Spleen (tissue), 13 donors: ENCODE measurements at places on chromosomes 5 and 9.

- H3K4me1 ChIP-seq, result no peaks in the 10 kb centered on the region
- H3K27me3 ChIP-seq, result no peaks in the 10 kb centered on the region
- no peak for DNase-seq
- H3K27ac ChIP-seq, result peak overlapping the region; percentile 46
- H3K4me3 ChIP-seq, result no peak overlapping the region
- peaks cover 8% of the 10 kb centered on the region for H3K36me3 ChIP-seq
Observed at GRCh38 chr9:125460883-125461635, 199.4 kb downstream of the GAPVD1 start.

GRCh38 chr5:14777187-14777586 is 94.4 kb downstream of the ANKH start:
- no peak overlapping the region for H3K4me3 ChIP-seq
- no peaks in the 10 kb centered on the region for H3K27me3 ChIP-seq
- H3K36me3 ChIP-seq, result no peaks in the 10 kb centered on the region
- no peak for DNase-seq

DNA sequence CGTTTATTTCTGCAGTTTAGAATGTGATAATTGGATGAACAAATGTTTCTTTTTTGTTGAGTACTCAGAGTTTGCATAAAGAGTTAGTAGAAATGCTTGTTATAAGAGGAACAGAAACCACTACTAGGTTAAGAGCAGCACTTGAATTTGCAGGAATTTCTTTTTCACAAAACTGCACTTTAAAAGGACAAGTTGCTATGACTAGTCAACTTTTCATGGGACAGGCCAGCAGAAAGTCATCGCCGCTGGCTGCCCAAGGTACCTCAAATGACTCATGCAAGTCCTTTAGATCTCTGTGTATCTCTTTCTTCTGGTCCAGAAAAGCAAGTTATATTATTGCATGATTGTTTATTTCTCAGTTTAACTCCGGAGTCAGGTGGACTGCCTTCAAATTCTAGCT is 97.3 kb upstream of the HMHB1 start:
- no peaks in the 10 kb centered on the region for H3K4me1 ChIP-seq
- no peak for DNase-seq
- H3K36me3 ChIP-seq, result no peaks in the 10 kb centered on the region
- H3K27me3 ChIP-seq, result no peaks in the 10 kb centered on the region

- no peak overlapping the region for H3K27ac ChIP-seq
- no peaks in the 10 kb centered on the region for H3K27me3 ChIP-seq
- no peaks in the 10 kb centered on the region for H3K36me3 ChIP-seq
- DNase-seq, result no peak
- peaks cover 26% of the 10 kb centered on the region for H3K4me1 ChIP-seq
Observed at GRCh38 chr5:33363537-33363936, 77.2 kb upstream of the TARS1 start.

DNA sequence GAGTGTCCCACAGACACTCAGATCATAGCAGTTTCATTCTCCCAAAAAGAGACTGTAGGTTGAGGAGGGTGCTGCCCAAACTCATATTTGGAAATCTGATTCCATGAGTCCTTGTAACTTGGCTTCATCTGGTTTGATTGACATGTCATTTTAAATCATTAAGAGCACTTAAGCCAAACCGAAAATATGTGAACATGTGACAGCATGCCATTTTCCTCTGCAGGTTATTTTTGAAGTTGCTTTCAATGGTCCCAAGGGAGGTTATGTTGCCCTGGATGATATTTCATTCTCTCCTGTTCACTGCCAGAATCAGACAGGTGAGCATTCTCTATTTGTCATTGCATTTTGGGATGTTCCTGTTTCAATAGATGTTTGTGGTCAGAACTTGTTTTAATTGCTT is 87.6 kb downstream of the MAMDC2 start:
- H3K27ac ChIP-seq, result no peak overlapping the region
- no peaks in the 10 kb centered on the region for H3K27me3 ChIP-seq
- no peak for DNase-seq
- no peak overlapping the region for H3K4me3 ChIP-seq
- no peaks in the 10 kb centered on the region for H3K36me3 ChIP-seq

DNA sequence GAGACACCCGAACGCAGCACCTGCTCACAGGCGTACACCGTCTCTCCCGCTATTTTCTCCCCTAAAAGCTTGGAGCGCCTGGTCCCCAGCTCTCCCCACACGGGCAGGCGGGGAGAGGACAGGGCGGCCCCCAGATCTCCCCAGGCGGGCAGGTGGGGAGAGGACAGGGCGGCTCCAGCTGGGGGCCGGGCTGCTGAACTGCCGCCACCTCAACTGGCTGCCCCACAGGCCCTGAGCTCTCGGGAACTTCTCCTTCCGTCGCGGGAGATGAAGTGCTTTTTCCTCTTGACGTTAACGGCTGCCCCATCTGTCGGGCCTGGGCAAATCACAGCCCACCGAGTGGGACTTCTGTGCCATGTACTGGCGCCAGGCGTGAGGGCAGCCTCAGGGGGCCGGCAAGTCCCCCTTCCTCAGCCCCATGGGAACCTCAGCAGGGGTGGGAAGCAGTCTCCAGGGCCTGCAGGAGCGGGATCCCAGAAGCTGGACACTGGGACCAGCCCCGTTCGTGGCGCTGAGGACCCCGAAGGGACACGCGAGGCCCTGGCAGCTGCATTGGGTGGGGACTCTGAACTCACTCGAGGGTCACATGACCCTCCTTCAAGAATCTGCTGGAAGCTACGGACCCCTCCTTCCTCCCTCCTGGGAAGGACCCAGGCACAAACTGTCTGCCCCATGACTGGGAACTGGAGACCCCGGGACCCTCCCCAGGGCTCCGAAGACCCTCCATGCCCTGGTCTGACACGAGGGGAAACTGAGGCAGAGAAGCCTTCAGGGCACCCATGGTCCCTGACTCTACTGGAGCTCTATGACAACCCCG is 5.7 kb upstream of the EGFL7 start:
- no peak overlapping the region for H3K4me3 ChIP-seq
- peak overlapping the region; percentile 88 for H3K27ac ChIP-seq
- DNase-seq, result peak; percentile 82
- peaks cover 85% of the 10 kb centered on the region for H3K27me3 ChIP-seq

DNA sequence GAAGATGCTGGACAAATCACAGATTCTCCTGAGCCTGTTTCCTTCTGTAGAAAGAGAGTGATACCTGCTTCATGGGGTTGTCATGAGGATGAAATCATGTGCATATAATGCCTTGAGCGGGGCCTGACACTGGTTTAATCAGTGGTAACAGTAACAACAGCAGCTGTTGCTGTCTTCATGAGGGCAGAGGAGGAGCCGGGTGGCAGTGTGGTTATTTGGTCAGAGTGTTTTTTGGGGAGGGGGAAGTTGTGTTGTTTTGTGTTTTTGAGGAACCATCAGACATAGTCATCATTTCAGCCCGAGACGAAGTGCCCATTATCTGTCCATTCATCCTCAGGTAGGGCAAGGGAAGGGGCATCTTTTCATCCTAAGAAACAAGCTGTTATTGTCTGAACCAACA is 44.0 kb downstream of the NEURL1B start:
- H3K36me3 ChIP-seq, result no peaks in the 10 kb centered on the region
- H3K4me1 ChIP-seq, result peaks cover 12% of the 10 kb centered on the region
- H3K27ac ChIP-seq, result no peak overlapping the region
- no peak overlapping the region for H3K4me3 ChIP-seq
- H3K27me3 ChIP-seq, result peaks cover 11% of the 10 kb centered on the region

DNA sequence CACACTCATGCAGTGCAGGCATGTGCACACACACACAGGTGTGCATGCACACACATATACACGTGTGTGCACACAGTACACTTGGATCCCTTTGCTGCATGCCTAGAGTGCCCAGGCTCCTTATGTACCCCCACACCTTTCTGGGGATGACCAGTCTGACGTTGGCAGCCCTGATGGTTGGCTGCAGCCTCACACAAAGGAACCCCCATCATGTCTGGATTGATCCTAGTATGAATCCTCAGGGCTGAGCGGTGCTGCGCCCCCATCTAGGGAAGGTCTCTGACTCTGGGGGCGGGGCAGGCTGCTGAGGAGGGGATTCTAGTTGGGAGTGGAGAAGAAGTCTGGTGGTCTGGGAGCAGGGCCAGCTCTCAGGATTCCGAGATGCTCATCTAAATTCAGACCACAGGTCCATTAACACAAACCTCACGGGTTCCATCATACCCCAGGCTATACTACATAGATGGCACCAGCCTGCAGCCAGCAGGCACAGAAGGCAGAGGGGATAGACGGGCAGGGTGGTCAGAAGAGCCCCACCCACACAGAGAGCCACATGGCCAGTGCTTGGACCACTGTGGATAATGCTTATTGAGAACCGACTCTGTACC is 50.5 kb upstream of the OLFM1 start:
- H3K27me3 ChIP-seq, result no peaks in the 10 kb centered on the region
- no peaks in the 10 kb centered on the region for H3K4me1 ChIP-seq
- DNase-seq, result peak; percentile 56
- no peaks in the 10 kb centered on the region for H3K36me3 ChIP-seq

- no peak overlapping the region for H3K4me3 ChIP-seq
- DNase-seq, result no peak
- H3K27me3 ChIP-seq, result no peaks in the 10 kb centered on the region
- H3K4me1 ChIP-seq, result peaks cover 9% of the 10 kb centered on the region
- H3K27ac ChIP-seq, result peak overlapping the region; percentile 23
- H3K36me3 ChIP-seq, result no peaks in the 10 kb centered on the region
Observed at GRCh38 chr9:134663753-134664415, 22.3 kb downstream of the COL5A1 start.

DNA sequence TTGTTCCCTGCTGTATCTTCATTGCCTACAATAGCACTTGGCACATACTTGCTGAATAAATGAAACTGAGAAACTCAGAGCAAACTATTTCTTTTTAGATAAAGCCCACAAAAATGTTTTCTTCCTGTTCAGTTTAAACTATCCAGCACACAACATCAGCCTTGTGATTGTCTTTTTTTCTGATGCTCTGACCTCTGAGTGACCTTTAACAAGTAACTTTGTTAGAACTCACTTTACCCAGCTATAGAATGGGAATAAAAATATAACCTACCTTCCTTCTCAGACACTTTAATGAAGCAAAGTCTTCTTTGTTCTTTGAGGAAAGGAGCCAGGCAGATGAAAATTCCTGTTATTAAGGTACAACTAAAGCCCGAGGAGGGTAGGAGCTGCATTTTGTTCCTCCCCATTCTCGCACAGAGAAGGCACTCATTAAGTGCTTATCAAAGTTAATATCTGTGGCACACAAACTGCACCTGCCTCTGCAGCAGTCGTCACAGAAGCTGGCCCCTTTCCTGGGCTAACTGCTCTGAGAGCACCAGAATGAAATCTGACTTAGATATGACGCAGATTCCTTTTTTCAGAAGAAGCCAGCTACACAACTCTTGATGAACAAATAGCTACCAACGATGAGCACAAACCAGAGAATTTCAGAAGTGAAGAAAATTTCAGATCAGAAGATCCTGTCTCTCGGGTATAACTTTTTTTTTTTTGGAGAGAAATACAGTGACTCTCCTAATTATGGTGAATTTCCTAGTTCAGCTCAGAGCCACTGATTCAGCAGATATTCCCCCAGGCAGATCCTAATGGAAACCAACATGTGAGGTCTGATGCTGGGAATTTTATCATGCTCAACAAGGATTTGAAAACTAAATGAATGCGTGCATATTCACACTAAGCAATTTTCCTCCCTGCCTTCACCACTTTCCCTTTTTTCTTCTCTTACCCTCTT is 31.0 kb upstream of the NR3C1 start:
- peaks cover 13% of the 10 kb centered on the region for H3K4me1 ChIP-seq
- peak overlapping the region; percentile 85 for H3K27ac ChIP-seq
- H3K4me3 ChIP-seq, result peak overlapping the region; percentile 39

GRCh38 chr9:101138509-101138908 is 110.0 kb downstream of the PLPPR1 start:
- H3K4me3 ChIP-seq, result no peak overlapping the region
- H3K27ac ChIP-seq, result no peak overlapping the region
- H3K36me3 ChIP-seq, result no peaks in the 10 kb centered on the region
- H3K27me3 ChIP-seq, result no peaks in the 10 kb centered on the region
- DNase-seq, result no peak

- H3K4me1 ChIP-seq, result peaks cover 69% of the 10 kb centered on the region
- H3K27ac ChIP-seq, result peak overlapping the region; percentile 74
- H3K36me3 ChIP-seq, result no peaks in the 10 kb centered on the region
- peak; percentile 86 for DNase-seq
- no peaks in the 10 kb centered on the region for H3K27me3 ChIP-seq
Observed at GRCh38 chr9:124285903-124286291, 28.1 kb downstream of the NEK6 start.

DNA sequence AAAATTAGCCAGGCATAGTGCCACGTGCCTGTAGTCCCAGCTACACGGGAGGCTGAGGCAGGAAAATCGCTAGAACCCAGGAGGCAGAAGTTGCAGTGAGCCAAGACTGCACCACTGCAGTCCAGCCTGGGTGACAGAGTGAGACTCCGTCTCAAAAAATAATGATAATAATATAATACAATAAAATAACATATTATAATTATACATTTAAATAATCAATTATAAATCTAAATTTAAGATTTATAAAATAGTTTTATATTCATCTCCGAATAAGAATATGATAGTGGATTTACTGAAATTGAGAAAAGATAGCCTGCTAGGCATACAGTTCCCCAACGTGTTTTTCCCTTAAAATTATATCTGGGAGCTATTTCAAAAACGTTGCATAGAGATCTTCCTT is 599.6 kb downstream of the CDH18 start:
- no peak overlapping the region for H3K4me3 ChIP-seq
- no peaks in the 10 kb centered on the region for H3K36me3 ChIP-seq
- H3K27me3 ChIP-seq, result no peaks in the 10 kb centered on the region
- DNase-seq, result no peak
- no peaks in the 10 kb centered on the region for H3K4me1 ChIP-seq
- H3K27ac ChIP-seq, result no peak overlapping the region

DNA sequence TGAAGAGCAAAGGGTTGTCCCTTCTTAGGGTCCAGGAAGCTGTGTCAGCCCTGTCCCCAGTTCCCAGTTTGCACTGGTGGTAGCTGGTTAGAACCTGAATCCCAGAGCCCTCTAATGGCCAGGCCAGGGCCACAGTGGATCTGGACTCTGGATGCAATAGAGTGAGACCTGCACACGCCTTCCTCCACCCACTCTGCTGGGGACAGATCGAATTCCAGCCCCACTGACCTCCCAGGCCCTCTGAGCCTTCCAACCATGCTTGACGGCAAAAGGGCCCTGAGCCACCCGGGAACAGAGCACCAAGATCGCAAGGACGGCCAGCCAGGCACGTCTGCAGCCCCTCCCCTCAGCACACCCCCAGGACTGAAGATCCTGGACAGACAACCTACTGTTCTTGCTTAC is 23.7 kb downstream of the NAIF1 start:
- no peak for DNase-seq
- no peaks in the 10 kb centered on the region for H3K4me1 ChIP-seq
- no peak overlapping the region for H3K4me3 ChIP-seq
- no peak overlapping the region for H3K27ac ChIP-seq
- H3K27me3 ChIP-seq, result no peaks in the 10 kb centered on the region

DNA sequence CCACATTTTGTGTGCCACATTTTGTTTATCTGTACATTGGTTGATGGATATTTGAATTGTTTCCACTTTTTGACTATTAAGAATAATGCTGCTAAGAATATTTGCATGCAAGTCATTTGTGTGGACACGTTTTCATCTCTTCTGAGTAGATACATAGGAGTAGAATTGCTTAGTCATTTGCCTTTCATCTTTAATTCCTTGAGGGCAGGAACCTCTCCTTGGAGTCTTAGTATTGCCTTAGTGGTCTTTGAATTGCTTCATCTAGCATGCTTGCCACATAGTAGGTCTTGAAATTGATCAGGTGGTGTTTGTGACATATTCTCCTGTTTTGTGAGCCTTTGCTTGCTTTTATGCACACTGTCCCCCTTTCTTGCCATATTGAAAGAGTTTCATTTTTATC is 128.5 kb downstream of the NR3C1 start:
- H3K4me1 ChIP-seq, result peaks cover 11% of the 10 kb centered on the region
- H3K36me3 ChIP-seq, result no peaks in the 10 kb centered on the region
- no peaks in the 10 kb centered on the region for H3K27me3 ChIP-seq
- no peak overlapping the region for H3K4me3 ChIP-seq
- no peak for DNase-seq

GRCh38 chr5:156394642-156395305 is 67.8 kb downstream of the SGCD start:
- no peak for DNase-seq
- H3K36me3 ChIP-seq, result no peaks in the 10 kb centered on the region
- H3K27me3 ChIP-seq, result no peaks in the 10 kb centered on the region
